ENCODE measurements at places on chromosomes 12 and 14. TPM values are rescaled to one million over a fixed set of nuclear protein-coding genes. Genes with fewer than 3 reads are reported as not detected.

GRCh38 chr12:77814386-77814785 is 16.3 kb upstream of the NAV3 start:
- no peak overlapping the region for H3K27ac ChIP-seq
- H3K4me1 ChIP-seq: peaks cover 9% of the 10 kb centered on the region
- no peaks in the 10 kb centered on the region for H3K27me3 ChIP-seq
- H3K36me3 ChIP-seq: no peaks in the 10 kb centered on the region
- DNase-seq: no peak

METTL3 gene
- 44.1 TPM for total RNA-seq

- peaks cover 9% of the 10 kb centered on the region for H3K36me3 ChIP-seq
- no peak overlapping the region for H3K4me3 ChIP-seq
- no peaks in the 10 kb centered on the region for H3K27me3 ChIP-seq
Observed at GRCh38 chr12:45426294-45426693, 210.4 kb downstream of the ANO6 start.

DNA sequence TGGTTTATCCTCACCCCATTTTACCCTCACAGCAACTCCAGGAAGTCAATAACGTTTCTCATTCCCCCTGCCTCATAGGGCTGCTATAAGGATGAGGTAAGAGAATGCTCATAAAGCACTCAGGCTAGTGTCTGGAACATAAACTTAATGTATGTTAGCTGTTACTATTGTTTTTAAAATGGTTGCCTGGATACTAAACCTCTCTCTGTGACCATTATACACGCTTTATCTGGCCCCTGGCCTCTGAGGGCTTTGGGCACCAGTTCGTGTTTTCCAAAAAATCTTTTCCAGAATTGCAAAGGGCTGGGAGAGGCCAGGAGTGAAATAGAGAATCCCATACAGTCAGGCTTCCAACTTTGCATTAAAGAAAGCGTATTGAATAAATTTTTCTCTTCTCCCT is 113.9 kb downstream of the KTN1 start:
- H3K27ac ChIP-seq: no peak overlapping the region
- no peaks in the 10 kb centered on the region for H3K27me3 ChIP-seq
- H3K36me3 ChIP-seq: no peaks in the 10 kb centered on the region
- H3K4me1 ChIP-seq: peaks cover 5% of the 10 kb centered on the region

DNA sequence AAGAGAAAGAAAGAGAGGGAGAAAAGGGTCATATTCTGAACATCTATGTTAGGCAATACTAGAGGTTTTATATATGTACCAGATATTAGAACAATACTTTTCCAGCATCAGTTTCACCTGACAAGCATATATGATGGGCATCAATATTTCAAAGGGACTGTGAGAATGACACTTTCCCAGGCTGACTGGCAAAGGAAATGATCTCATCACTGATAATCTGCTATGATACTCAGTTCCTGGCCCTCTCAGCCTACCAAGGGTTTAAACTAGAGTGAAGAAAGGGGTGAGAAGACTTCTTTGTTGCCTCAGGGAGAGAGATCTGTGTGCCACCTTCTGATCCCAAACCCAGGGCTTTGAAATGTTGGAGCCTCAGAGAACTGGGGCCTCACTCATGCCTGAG is 183.5 kb downstream of the TTC8 start:
- no peaks in the 10 kb centered on the region for H3K4me1 ChIP-seq
- no peak overlapping the region for H3K27ac ChIP-seq
- no peak for DNase-seq
- no peak overlapping the region for H3K4me3 ChIP-seq

DNA sequence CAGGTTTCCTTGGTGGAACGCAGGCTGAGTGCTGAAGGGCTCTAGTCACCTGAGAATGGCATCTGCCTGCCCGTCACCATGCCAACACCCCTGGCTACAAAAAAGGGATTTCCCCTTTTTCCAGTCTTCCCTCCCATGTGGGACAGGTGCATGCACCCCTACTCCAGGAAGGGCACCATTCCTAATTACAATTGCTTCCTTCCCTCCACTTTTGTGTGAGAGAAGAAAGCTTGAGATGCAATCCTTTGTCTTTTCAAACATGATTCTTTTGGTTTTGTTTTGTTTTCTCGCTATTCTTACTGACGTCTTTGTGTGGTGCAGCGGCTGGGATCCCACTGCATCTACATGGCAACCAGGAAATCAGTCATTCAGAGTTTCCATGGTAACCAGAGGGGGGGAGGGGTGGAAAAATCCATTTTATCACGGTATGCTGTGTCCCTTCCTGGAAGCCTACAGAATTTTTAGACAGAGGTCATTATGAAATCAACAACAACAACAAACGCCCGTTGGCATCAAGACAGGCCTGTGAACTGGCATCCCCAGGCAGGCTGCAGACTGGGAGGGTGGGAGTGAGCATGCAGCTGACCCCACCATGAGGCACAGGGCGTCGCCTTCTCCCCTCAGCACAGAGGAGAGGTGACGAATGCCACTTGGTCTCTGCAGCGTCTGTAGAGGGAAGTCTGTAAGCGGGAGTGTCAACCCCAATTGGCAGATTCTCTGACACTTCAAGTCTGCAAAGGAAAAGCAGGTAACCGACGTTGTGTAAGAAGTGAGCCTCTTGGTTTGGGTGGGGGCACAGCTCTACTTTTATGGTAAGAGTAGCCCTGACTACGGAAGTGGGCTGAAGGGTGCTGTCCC is 13.6 kb upstream of the GNG2 start:
- H3K27me3 ChIP-seq: no peaks in the 10 kb centered on the region
- no peaks in the 10 kb centered on the region for H3K36me3 ChIP-seq
- H3K27ac ChIP-seq: no peak overlapping the region
- no peak overlapping the region for H3K4me3 ChIP-seq

DNA sequence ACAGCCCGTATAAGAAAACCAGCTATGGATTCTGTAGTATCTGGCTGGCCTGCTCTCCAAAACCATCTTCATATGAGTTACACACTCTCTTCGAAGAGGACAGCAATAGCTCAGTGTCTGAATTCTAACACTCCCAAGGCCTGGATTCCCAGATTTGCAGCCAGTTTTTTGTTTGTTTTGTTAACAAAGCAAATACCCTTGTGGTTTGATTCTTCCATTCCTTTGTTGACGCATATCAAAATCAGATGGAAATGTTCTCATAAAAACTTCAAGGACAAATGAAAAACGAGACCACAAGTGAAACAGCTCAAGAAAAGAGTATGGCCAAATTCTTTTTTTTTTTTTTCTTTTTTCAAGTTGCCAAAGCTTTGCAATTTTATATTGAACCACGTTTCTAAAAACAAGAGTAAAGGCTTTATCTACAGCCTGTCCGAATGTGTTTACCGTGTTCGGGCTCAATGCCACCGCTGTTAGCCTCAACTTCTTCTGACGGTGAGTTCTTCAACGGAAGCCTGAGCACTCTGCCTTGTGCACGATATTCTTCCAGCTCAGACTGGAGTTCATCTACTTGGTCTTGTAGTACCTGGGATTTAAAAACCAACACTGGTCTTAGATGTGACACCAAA is 67.5 kb downstream of the NIN start:
- H3K4me1 ChIP-seq: no peaks in the 10 kb centered on the region
- H3K27ac ChIP-seq: no peak overlapping the region
- no peak overlapping the region for H3K4me3 ChIP-seq
- H3K36me3 ChIP-seq: no peaks in the 10 kb centered on the region
- no peak for DNase-seq

DNA sequence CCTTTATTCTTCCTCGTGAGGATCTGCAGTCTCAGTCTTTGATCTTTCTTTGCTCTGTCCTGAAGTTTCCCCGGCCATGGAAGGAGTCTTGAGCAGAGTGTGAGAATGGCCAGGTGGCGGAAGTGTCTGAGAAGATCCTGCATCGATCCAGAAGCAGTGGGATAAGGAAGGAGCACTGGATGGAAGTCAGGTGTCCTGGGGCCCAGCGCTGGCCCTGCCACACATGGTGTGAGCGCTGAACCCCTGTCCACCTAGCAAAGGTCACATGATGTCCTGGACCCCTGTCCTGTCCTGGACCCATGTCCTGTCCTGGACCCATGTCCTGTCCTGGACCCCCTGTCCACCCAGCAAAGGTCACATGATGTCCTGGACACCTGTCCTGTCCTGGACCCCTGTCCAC is 111.8 kb upstream of the MED13L start:
- H3K27ac ChIP-seq: no peak overlapping the region
- H3K27me3 ChIP-seq: no peaks in the 10 kb centered on the region
- DNase-seq: no peak
- no peaks in the 10 kb centered on the region for H3K36me3 ChIP-seq
- no peak overlapping the region for H3K4me3 ChIP-seq
- H3K4me1 ChIP-seq: no peaks in the 10 kb centered on the region

DNA sequence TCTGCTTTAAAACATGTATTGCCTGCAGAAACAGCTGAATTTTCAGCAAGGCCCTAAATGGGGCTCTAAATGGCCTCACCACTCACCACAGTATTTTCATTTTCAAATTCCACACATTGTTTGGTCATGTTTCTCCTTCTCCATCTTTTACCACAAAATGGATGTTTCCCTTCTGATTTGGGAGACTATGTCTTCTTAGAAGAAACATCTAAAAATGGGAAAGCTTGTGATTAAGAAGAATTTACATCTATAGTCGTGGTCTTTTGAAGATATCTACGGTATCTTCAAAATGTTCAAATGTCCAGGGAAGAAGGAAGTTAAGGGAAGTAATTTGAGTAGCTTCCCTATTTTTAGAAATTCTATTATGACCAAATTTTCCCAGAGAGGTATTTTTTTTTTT is 20.7 kb upstream of the TUBA1C start:
- H3K27me3 ChIP-seq: no peaks in the 10 kb centered on the region
- H3K27ac ChIP-seq: no peak overlapping the region

- DNase-seq: no peak
- H3K36me3 ChIP-seq: no peaks in the 10 kb centered on the region
- H3K4me3 ChIP-seq: no peak overlapping the region
- H3K4me1 ChIP-seq: peaks cover 3% of the 10 kb centered on the region
- no peaks in the 10 kb centered on the region for H3K27me3 ChIP-seq
Observed at GRCh38 chr14:95146079-95146771, 11.1 kb downstream of the DICER1 start.
